Cardiac fibroblast (primary cell): ENCODE measurements at places on chromosomes 12 and 14.

DNA sequence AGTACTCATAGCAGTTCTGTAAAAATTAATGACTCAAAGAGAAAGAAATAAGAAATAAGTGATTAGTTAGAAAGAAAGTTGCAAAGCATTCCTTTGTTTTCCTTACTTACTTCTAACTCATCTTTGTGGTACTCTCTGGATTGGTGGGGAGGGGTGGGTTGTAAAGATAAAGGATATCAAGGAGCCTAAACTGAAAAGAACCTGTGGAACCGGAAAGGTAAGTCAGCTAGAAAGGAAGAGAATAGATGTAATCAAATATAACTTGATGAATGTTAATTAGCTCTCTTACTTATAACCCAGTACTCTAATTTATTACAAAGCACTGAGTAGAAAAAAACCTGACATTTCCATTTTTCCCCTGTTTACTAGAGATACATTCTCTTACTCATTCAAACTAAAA, 37.5 kb upstream of the KRR1 start:
- no peak for DNase-seq

GRCh38 chr12:12357719-12358461, 1.0 kb downstream of the BORCS5 start:
- DNase-seq: peak; percentile 3

DNA sequence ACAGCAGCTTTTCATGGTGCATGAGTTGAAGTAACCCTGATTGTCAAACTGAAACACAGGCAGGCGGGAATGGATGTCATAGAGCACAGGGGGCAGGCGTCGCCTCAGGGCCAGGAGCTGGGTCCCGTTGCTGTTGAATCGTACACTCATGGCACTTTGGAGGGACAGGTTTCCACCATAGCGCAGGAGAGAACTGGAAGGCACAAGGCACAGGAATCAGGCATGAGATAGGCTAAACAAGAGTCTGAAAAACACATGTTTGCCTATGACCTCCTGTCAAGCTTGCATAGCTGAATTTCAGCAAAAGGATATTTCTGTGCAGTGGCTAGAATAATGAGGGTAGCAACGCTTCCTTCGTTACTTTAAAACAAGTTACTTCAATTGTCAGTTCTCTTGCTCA, 61.2 kb downstream of the DCAF5 start:
- no peak for DNase-seq

GRCh38 chr14:97033556-97034081, 236.4 kb downstream of the VRK1 start:
- no peak for DNase-seq

DNA sequence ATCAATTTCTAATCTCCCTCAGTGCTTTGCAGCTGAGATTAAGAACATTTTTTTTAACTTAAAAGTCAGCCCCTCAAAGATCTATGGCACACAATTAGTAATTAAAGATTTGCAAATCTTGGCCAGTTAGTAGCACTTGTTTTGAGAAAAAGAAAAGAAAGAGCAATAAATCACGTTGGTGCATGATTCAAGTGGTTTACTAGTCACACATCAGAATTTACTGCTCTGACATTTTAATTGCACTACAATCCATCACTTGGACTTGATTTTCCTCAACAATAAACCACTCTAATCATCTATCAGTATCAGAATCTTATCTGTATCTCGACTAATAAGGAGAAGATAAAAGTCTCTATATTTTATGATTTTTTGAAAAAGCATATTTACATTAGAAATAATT, 154.3 kb downstream of the HELB start:
- no peak for DNase-seq

DNA sequence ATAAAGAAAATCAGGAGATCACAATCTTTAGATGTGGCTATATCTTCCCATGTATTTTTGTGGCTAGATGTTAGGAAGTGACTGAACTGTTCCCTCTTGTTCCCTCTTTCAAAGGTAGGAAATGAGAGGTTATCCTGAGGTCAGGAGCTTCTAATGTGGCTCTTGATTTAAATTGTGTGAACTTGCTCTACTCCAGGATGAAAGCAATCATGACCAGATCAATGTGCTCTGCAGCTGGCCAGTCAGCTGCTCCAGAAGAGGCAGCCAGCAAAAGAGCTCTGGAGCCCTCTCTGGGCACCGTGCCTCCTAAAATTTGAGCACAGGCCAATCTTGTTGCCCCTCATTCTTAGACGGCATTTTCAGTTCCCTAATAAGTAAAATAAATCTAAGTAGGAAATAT, 32.0 kb downstream of the CDK17 start:
- DNase-seq: peak; percentile 44

- DNase-seq: no peak
These were observed 15.4 kb upstream of the TRHDE start for GRCh38 chr12:72256725-72257124.

- DNase-seq: no peak
These were observed 33.3 kb downstream of the DTX1 start for GRCh38 chr12:113089839-113090238.

DNA sequence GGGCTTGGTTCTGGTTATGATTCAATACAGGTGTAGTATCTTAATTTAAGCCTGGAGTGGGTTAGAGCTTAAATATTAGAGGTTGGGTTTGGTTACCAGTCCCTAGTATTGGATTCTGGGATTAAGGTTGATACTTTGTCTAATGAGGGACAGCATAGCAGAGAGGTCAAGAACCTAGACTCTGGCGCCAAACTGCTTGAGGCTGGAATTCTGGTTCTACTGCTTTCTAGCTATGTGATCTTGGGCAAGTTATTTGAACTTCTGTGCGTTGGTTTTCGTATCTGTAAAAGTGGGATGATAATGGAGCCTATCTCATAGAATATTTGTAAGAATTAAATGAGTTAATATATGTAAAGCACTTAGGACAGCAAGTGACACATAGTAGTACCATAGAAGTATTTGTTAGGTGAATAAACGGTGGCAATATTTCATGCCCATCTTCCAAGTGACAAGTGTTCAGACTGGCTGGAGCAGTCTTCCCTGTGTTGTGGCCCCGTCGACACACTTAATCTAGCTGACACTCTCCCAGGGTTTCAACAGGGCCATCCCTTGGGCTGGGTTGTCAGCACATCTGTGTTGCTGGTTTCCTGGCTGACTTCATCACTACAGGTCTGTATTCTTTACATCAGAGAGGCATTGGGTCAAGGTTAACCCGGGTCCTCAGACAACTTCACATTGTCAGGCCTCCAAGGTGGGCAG, 3.0 kb downstream of the ENDOU start:
- no peak for DNase-seq
